Peyer's patch (tissue), 4 donors: ENCODE measurements at places on chromosomes 11 and 22. TPM values are rescaled to one million over a fixed set of nuclear protein-coding genes. Genes with fewer than 3 reads are reported as not detected.

KCTD14 gene
- 7.1 TPM for total RNA-seq

PDE3B gene
- total RNA-seq: 17.1 TPM

CSNK2A3 gene
- total RNA-seq: 2.0 TPM

C22orf15 gene
- total RNA-seq: not detected

MACROD1 gene
- total RNA-seq: 29.8 TPM

GRCh38 chr11:83222499-83222898 lies 29.0 kb downstream of the ANKRD42 start:
- DNase-seq: no peak

DNA sequence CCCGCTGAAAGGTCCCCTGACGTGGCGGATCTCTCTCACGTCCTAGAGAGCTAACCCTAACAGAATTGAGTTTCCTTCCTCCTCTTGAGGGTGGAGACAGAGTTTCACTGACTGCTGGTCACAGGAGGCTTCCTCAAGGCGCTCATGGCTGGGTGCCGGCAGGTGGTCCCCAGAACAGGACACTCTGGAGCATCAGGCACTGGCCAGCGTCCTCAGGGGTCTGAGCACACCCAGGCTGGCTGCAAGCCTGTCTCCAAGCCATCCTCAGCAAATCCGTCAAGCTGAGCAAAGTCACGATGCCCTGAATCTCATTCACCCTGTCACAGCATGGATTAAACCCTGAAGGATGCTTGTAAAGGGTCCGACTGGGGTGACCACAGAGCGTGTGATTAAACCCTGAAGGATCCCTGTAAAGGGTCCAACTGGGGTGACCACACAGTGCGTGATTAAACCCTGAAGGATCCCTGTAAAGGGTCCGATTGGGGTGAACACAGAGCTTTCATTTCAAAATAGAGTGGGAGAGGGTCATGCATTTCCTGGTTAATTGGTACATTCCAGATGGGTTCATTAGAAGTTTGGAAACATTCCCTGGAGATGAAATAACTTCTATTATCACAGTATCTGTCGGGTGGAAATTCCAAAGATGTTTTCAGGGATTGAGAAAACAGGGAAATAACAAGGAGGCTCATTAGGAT lies 473.0 kb downstream of the BRD1 start:
- peak; percentile 35 for DNase-seq

GRCh38 chr11:34266090-34266912 lies 91.5 kb downstream of the ABTB2 start:
- no peak for DNase-seq

GRCh38 chr22:48945621-48946458 lies 881.8 kb downstream of the BRD1 start:
- peak; percentile 5 for DNase-seq
